ENCODE measurements at places on chromosomes 4 and X.

DNA sequence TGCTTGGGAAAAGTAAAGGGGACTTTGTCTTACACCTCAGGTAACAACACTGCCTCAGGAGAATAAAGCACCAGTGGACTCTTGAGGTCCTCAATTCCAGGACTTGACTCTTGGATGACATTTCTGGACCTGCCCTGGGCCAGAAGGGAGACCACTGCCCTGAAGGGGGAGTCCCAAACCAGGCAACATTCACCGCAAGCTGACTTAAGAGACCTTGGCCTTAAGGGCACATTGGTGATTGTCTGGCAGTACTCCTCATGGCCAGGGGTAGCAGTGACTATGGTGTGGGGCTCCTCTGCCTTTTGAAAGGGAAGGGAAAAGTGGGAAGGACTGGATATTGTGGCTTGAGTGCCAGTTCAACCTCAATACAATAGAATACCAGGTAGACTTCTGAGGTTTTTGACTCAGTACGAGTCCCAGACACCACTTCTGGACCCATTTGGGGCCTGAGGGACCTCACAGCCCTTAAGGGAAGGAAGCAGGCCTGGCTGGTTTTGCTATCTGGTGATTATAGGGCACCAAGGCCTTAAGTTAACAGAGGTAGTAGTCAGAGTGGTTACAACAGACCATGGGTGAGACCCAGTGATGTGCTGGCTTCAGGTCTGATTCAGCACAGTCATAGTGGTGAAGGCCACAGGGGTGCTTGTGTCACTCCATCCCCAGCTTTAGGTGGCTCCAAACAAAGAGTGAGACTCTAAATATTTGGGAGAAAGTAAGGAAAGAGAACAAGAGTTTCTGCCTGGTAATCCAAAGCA is 121.2 kb upstream of the TET2 start:
- DNase-seq: no peak

- DNase-seq: no peak
These were observed 72.0 kb downstream of the IL1RAPL1 start for GRCh38 chrX:28659269-28659668.

- DNase-seq: no peak
These were observed 47.0 kb upstream of the GPC3 start for GRCh38 chrX:134032441-134032840.

GRCh38 chr4:138774940-138775339 is 240.6 kb upstream of the NOCT start:
- no peak for DNase-seq
